ENCODE measurements at places on chromosomes 12 and 14. TPM values are rescaled to one million over a fixed set of nuclear protein-coding genes. Genes with fewer than 3 reads are reported as not detected.

DNA sequence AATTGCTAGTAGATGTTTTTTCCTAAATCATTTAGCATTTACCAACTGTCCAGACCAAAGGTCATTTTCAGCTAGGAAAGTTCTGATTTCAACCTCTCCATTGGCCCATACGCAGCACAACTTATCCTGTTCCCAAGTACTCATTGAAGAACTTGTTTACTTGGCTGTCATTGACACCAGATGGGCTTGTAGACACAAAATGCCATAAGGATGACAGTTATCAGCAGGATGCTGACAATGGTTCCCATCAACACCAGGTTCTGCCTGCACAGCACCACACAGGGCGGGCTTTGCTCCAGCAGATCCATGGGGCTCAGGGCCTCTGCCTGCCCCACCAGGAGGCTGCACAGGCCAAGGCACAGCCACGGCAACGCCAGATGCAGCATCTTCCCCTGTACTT, 36.5 kb upstream of the TMPRSS12 start:
- DNase-seq: no peak

DNA sequence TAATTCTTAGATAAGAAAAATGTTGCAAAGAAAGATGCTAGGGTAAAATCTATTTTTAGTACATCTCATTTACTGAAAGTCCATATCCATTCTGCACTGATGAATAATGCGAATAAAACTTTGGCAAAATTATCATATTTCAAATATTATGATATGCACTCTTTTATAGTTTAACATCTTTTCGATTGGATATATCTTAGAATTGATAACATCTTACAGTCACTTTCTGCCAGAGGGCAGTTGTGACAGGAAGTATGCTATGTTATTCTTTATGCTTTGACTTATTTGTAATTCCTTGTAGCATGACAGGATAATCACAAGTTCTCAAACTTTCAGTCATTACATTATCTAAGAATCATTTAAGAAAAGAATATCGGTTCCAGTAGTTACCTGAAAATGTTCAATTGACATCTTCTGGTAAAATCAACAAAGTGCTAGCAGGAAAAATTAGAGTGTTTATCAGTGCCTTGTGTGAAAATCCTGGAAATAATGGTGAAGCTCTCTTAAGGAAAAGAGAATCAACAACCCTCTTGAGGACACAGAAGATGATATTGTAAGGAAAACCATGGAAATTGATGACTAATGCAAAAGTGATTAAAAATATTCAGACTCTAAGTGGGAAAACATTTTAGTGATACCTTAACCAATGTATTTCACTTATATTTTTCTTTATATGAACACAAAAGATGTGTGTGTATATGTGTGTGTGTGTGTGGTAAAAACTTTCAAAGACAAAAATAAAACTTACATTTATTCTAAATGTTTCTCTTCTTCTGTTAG, 95.5 kb downstream of the SLC6A15 start:
- DNase-seq: no peak

PTPN11 gene
- 98.7 TPM for total RNA-seq

GPN3 gene
- total RNA-seq: 25.5 TPM
